ENCODE measurements at places on chromosomes 12 and 14.

DNA sequence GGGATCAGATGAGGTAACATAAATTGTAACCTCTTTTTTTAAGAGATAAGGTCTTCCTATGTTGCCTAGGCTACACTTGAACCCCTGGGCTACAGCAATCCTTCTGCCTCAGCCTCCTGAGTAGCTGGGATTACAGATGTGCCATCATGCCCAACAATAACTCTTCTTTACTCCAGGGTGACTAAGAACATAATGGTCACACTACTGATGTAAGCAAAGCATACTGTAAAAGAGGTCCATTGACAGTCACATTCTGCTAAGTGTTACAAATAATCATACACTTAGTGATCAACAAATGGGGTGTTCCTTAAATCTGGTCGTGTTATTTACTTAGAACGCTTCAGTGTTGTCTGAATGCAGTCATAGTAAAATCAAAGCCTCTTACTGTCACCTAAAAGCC is 68.9 kb downstream of the EPS8 start:
- no peak for DNase-seq

GRCh38 chr14:52354242-52354641 is 40.1 kb downstream of the PTGER2 start:
- no peak for DNase-seq

- no peak for DNase-seq
Observed at GRCh38 chr14:46325157-46325556, 326.4 kb downstream of the RPL10L start.

DNA sequence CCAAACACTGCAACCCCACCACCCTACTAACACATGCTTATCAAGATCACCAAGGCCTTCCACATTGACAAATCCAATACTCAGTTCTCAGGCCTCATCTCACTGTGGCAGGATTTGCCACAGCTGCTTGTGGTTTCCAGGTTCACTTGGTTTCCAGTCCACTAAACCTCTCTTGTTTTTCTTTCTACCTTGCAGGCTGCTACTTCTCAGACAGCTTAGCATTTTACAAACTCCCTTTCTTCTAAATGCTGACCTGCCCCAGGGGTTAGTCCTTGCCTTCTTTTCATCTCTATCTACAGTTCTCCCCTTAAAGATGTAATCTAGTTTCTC is 84.1 kb downstream of the BCAT1 start:
- no peak for DNase-seq

- DNase-seq = no peak
Observed at GRCh38 chr12:96985515-96986362, 78.7 kb downstream of the NEDD1 start.

GRCh38 chr14:103512701-103513611 is 9.7 kb downstream of the CKB start:
- DNase-seq = no peak
